ENCODE measurements at places on chromosomes 1 and 21. TPM values are rescaled to one million over a fixed set of nuclear protein-coding genes. Genes with fewer than 3 reads are reported as not detected.

Gene CD2
- not detected for total RNA-seq

Gene S1PR1
- total RNA-seq = 12.5 TPM

Gene BSND
- total RNA-seq = not detected

Gene PTGS2
- 4.8 TPM for total RNA-seq

Gene KRTAP12-2
- total RNA-seq = not detected

DNA sequence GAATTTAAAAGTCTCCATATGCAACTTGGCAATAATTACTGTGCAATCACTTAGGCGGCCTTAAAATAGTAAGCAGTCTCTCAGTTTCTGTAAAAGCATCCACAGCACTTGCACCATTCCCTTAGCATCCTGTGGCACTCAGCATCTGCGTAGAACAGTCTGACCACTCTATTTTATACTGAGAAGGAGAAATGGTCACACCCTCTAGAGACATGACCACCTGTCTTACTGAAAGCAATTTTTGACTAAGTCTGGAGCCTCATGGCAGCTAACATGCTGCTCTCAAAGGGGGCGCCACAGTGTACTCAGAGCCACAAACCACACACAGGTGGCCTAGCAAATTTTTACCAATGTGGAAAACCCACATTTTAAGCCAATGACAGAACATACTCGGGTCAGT lies 62.0 kb downstream of the KCNK1 start:
- DNase-seq = no peak

DNA sequence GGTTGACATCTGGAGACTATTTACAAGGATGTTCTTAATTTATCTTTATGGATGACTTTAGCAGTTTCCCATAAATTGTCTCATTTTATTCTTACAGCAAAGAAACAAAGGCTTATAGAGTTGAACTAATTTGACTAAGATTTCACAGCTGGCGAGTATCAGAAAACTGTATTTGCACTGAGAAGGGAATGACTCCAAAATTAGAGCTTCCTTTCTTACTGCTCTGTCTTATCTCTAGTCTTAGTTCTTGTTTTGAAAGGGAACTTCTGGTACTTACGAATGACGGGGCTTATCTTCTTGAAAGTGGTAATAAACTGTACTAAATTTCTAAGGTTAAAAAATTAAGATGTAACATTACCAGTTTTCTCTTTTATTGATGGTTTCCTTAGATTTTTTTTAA lies 13.6 kb downstream of the CNST start:
- no peak for DNase-seq

DNA sequence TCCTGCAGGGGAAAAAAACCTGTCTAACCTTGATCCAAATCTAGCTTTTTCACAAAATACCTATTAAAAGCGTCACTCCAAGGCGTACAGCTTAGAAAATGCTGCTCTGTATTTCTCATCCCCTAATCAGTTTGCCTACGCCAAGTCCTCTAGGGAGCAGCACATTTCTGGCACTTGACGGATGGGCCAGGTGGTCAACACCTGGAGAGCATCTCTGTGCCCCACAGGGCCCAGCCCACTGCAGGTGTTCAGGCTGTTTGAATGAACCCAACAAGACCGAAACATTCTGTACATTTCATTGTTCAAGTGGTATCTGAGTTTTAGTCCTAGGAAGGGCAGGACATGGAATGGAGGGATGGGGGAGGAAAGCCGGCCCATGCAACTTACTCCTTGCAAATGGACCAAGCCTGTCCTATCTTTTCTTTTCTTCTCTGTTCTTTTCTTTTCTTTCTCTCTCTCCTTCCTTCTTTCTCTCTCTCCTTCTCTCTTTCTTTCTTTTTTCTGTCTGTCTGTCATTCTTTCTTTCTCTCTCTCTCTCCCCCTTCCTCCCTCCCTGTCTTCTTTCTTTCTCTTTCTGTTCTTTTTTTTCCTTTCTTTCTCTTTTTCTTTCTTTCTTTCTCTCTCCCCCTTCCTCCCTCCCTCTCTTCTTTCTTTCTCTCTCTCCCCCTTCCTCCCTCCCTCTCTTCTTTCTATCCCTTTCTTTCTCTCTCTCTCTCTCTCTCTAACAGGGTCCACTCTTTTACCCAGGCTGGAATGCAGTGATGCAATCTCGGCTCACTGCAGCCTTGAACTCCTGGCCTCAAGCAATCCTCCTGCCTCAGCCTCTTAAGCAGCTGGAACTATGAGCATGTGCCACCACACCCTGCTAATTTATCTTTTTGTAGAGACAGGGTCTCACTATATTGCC lies 29.1 kb downstream of the IGFN1 start:
- no peak for DNase-seq

All from IMR-90 (cell line).